ENCODE measurements at places on chromosomes 3 and 15.

- no peak for DNase-seq
These were observed 106.3 kb upstream of the DLG1 start for GRCh38 chr3:197404754-197405153.

- peak; percentile 46 for DNase-seq
These were observed 83.3 kb downstream of the ADCY5 start for GRCh38 chr3:123365450-123366143.

DNA sequence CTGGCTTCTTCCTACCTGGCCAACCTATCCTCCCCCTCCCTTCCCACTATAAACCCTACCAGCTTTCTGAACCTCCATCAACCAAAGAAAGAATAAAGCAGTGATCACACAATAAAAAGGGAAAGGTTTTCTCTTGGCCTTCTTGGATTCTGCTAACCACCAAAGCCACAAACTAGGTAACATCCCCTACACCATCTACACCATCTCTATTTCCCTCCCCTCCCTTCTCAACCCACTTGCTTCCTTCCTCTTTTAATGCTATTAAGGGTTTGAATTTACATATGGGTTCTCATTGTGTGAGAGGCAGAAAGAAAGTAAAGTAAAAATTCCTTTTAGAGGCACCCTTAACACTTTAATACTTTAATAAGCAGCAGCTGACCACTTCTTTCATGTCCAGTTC is 25.8 kb upstream of the RSL24D1 start:
- DNase-seq, result no peak

DNA sequence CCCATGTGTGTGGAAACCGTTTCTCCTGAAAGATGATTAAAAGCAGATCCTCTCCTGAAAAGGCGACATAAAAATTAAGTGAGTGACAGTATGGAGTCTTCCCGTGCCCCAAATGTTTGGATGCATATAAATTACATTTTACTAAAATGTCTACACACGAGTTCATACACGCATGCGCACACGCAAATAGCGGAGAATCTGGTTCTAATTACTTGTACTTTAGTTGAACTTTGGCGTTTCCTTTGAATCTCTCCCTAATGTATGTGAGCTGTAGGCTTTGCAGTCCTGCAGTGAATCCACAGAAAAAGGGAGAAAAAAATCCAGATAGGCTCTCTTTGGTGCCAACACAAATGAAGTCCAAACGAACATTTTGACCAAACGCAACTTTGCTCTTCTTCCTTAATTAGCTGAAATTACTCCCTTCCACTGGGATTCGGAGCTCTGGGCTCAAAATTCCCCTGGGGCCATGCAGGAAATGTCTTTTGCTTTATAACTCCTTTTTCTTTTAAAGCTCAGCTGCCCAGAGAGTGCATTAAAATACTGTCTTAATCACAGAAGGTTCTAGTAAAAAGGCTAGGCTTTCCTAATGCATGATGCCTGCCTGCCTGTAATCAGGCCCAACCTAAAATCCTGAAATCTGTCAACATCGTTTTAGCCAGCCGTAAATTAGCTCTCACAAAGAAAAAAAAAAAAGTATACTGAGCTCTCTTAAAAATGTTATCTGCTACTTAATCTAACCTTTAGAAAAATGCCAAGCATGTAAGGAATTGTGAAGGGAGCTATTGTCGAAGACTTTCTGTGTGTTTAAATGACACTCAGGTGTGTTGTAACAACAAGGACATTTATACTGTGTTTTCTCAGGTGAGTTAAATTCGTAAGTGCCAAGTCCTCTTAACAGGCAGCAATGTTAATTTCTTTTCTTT is 26.2 kb downstream of the RARB start:
- no peak for DNase-seq

- no peak for DNase-seq
These were observed 101.9 kb downstream of the CHDH start for GRCh38 chr3:53744351-53744750.

DNA sequence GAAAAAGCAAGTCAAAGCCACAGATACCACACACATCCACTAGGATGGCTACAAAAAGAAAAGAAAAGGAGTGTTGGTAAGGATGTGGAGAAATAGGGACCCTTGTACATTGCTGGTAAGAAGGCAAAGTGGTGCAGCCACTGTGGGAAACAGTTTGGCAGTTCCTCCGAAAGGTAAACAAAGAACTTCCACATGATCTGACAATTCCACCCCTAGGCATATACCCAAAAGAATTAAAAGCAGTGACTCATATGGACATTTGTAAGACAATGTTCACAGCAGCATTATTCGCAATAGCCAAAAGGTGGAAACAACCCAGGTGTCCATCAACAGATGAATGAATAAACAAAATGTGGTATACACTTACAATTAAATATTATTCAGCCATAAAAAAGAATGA is 22.2 kb upstream of the GMPPB start:
- no peak for DNase-seq

GRCh38 chr15:91445695-91446228 is 345.7 kb downstream of the SV2B start:
- DNase-seq, result no peak

DNA sequence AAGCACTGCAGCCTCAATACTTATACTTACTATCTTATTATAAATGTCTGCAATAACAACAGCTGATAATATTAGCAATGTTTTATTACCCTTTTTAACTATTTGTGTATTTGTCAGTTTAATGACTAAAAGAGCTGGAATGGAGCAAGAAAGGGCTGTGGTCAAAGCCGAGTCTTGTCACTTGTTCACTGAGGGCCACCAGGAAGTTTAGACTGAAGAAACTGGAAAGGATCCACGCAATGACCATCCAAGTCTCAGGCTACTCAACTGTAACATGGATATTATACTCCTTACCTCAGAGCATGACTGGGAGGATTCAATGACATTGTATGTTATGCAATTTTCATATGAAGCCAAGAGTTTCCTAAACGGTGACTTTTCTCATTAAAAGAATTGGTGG is 90.4 kb downstream of the TJP1 start:
- DNase-seq, result no peak

DNA sequence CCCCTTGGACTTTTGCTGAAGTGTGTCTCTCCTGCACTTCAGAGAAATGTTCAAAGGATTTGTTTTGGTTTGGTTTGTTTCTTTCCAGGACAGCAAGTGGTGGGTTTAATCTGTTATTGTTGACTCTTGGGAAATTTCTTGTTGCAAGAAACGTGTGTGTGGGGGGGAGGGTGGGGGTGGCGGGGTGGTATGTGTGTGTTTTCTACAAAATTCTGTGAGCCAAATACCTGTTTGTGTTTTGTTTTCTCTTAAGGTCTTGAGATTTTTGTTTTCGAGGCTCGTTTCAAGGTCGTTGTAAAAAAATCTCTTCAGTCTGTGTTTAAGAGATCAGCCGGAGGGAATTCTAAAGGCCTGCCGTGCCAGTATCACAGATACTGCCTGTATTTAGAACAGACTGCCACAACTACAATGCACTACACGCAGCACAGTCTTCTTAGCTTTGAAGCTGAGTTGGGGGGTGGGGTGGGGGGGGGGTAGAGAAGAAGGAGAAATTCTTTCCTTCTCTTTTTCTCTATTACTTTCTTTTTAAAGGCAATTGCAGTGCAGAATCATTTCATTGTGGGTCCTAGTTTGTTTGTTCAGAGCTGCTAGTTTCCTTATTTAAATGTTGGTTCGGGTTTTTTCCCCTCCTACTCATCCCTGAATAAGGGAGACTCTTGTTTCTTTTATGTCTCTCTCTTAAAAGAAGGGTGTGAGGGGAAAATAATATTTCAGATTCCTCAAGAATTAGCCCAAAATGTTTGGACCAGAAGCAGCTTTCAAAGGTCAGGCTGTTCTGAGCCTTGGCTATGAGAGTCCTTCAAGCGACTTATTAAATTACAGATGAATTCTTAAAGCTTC is 1.4 kb upstream of the BCL6 start:
- no peak for DNase-seq

- DNase-seq, result no peak
These were observed 954 bp upstream of the MAPKBP1 start for GRCh38 chr15:41773332-41773728.

DNA sequence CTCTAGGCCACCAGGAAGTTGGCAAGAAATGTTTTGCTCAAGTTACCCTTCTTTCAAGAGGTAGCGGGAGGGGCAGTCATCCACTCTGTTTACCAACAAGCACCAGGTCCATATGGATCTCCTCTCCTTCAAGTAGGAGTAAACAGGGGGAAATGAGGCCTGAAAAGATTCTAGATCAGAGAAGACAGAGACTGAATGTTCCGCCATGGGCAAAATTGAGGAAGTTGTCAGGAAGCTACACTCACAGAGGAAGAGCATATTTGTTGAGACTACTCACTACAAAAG is 81.6 kb downstream of the KLF15 start:
- no peak for DNase-seq

DNA sequence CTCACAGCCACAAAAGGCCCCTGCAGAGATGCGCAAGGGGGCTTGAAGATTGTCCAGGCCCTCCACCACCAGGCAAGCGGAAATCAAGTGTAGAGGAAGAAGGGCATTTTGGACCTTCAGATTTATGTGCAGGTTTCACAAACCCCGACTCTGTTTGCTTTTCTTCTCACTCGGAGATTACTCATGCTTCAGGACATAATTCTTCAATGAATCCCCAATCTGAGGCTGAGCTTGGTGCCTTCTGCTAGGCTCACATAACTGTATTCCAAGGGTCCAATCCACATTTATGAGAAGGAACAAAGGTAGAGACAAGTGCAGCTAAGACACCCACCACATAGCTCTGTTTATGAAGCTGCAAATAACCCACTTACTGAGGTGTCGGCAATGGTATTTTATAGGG is 50.6 kb upstream of the NMNAT3 start:
- DNase-seq, result no peak

- peak; percentile 54 for DNase-seq
These were observed 133.6 kb upstream of the RASGRP1 start for GRCh38 chr15:38698254-38698653.

DNA sequence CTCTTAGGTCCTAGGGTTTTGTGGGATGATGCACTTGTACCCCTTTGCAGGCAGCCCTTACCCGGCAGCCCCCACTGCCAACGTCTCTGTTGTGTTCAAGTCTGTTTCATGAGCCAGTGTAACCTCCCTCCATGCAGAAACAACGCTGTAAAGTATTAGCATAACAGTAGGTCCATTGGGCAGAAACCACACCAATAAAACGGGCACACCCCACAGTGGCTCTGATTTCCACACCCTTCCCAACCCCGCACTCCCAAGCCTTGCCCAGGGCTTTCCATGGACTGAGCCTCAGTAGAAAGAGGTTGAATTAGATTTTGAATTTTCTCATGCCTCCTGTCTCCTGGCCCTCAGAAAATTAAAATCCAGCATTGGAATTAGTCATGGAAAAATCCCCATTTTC is 124.5 kb downstream of the CACNA1D start:
- DNase-seq, result no peak

DNA sequence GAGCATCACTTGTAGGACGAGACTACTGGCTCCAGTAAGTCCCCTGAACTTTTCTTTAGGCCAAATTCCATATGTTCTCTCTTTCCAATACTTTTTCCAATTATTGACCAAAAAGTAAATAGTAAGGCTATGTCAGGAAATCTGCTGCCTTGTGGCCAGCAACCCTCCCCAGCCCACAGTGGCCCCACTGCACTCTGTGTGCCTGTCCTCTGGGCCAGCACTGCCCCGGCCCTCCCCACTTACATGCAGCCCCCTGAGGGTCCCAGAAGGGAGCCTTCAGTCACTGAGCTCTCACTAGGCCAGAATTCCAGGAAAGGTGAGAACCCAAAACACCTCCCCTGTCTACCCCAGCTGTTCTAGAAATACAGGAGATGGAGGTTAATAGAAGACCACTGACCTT is 21.3 kb upstream of the ALDH1A3 start:
- DNase-seq, result no peak

DNA sequence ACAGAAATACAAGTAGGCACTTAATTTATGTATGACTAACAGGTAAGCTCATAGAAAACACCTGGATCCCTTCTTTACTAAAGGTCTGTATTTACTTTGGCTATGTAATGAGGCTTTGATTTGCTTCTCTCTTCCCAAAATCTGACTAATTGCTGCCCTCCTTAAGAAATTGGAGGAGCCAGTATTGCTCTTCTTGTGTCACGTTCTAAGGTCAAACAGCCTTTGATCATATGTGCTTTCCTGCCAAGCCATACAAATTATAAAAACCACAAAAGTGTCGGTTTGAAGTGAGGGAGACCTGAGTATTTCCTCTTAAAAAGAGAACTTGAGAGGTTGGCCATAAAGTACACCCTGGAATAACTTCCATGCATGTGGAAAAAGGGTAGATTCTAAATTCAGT is 112.1 kb upstream of the MB21D2 start:
- no peak for DNase-seq

GRCh38 chr3:82080261-82080660 is 318.8 kb upstream of the GBE1 start:
- DNase-seq, result no peak

DNA sequence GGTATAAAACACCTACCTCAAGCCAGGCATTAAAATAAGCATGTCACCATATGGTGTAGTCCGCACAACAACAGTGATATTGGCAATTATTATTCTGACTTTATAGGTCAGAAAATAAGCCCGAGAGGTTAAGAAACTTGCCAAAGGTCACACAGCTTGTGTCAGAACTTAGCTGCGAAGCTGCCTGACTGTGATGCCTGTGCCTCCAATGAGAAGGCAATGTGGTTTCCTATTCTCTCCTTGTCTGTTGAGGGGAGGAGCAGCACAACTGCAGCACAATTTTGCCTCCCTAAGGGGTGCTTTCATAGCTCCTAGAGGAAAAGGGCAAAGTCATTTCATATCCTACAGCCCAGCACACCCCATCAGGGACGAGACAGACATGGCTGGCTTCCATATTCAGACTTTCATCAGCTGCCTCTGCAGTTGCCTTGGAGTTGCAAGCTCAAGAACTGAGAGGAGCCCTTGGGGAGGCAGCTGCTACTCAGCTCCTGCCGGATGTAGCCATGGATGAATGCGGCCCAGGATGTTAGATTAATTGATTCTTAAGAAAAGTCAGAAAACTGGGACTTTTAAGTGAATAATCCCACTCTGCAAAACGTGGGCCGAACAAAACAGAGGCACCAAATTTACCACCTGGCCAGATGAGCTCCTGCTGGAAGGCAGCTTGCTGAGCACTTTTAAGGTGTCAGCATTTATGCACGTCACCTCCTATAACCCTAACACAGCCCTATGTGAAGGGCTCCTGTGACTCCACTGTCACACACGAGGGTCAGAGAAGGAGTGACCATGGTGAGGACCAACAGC is 38.5 kb downstream of the MYO5C start:
- no peak for DNase-seq

DNA sequence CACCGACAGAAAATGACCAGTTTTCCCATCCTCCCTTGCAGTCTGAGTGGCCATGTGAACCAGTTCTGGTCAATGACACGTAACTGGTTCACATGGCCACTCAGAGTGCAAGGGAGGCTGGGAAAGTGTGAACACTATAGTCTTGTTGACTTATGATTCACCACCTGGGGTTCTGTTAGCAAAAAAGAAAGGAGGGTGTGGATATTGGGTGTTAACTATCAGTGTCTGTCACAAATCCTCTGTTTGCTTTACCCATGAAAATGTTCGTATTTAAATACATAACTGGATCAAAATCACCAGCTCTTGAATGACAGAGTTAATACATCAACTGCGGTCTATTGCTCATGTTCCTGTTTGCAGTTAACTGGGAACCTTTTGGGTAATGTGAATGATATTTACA is 92.3 kb downstream of the ADAMTSL3 start:
- DNase-seq, result no peak

GRCh38 chr15:43292375-43293078 is 25.8 kb upstream of the TGM5 start:
- no peak for DNase-seq
